MCF 10A (cell line): ENCODE measurements at places on chromosomes 7 and 10. TPM values are rescaled to one million over a fixed set of nuclear protein-coding genes. Genes with fewer than 3 reads are reported as not detected.
A peak's percentile ranks its signal among the peaks of the same experiment; 100 is the strongest.

DNA sequence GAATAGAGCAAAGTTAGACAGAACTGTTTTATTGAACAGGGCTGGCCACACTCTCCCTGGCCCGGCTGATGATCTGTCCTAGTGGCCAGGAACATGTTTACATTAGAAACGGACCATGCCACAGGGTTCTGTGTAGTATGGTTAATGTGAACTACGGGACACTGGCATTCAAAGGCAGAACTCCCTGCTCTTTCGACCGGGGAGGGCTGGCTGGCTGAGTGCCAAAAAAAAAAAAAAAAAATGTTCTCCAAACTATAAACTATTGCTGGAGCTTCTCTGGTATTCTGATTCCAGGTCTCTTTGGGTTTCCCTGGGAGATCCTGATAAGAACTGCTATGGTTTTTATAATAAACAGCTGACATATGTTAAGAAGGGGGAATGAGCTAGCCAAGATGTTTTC, 1262.6 kb upstream of the SORCS1 start:
- DNase-seq = no peak

DNA sequence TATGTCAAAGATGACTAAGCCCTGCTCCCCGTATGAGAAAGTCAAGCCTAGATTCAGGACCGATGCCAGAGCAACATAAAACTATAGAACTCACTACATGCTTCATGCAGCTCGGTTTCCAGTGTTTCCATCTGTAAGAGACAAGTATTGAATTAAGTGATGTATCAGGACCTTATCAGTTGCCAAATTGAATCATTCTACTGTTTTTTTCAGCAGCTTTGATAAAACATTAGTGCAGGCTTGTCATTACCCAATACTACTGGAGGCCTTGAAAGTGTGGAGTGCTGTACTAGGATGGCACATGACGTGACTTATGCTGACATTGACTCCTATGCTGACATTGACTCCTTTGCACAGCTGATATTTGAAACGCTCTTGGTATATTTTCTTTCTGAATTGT, 10.8 kb upstream of the NRP1 start:
- DNase-seq = no peak

DNA sequence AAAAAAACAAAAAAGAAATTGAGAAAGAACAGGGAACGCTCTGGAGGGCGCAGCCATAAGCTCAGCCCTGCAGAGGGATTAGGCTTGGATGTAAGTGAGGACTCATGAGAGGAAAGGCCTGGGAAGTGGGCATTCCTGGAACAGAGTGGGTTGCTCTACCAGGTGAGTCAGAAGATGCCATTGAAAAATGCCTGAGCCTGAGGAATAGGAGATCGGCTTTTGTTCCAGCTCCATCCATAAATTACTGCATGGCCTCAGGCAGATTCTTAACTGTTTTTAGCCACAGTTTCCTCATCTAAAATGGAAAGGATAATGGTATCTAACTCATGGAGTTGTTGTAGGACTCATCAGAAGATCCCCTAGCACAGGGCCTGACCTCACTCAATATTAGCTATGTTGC, 1.1 kb upstream of the RGR start:
- no peak for DNase-seq

GRCh38 chr7:55314967-55315366, 50.2 kb upstream of the LANCL2 start:
- no peak for DNase-seq

DNA sequence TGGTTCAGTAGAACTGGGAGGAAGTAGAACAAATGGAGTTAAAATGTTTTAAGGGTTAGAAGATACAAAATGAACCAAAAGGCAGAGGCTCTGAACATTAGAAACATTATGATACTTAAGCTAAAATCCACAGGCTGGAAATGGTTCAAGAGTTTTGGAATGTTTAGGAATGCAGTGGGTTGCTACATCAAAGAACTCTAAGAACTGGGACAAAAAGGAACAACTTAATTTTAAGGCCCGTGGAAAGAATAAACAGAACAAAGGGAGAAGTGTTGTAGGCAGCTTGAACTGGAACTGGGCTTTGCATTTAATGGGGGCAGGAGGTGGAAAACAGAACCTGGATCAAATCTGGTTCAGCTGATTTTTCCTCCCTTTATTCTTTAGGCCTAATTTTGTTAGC, 3.5 kb upstream of the C7orf25 start:
- no peak for DNase-seq

DNA sequence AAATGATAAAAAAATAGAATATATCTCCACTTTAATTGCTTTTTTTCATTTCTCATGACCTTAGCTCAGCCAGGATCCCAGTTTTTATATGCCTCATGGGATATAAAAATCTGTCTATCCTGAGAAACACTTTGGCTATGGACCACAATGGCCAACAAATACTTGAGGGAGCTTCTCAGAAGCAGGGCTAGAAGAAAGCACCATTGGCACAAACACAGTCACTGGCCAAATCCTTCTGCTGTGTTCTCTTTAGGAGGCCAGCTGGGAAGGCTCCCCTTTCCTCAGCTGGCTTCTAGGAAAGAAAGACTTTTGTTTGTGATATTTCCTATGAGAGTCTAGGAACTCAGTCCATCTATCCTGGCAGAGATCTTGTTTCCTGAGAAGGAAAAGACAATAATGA, 856.2 kb upstream of the GHITM start:
- no peak for DNase-seq

- DNase-seq = no peak
Measured at GRCh38 chr7:122768827-122769226, 66.1 kb upstream of the RNF148 start.

DNA sequence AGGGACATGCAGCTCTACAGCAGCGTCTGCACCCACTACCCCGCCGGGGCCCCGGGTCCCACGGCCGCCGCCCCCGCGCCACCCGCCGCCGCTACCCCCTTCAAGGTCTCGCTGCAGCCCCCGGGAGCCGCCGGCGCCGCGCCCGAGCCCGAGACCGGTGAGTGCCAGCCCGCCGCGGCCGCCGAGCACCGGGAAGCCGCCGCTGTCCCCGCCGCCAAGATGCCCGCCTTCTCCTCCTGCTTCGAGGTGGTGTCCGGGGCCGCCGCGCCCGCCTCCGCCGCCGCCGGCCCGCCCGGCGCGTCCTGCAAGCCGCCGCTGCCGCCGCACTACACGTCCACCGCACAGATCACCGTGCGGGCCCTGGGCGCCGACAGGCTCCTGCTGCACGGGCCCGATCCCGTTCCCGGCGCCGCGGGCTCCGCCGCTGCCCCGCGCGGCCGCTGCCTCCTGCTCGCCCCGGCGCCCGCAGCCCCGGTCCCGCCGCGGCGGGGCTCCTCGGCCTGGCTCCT, 631 bp downstream of the OTUD1 start:
- DNase-seq = no peak

DNA sequence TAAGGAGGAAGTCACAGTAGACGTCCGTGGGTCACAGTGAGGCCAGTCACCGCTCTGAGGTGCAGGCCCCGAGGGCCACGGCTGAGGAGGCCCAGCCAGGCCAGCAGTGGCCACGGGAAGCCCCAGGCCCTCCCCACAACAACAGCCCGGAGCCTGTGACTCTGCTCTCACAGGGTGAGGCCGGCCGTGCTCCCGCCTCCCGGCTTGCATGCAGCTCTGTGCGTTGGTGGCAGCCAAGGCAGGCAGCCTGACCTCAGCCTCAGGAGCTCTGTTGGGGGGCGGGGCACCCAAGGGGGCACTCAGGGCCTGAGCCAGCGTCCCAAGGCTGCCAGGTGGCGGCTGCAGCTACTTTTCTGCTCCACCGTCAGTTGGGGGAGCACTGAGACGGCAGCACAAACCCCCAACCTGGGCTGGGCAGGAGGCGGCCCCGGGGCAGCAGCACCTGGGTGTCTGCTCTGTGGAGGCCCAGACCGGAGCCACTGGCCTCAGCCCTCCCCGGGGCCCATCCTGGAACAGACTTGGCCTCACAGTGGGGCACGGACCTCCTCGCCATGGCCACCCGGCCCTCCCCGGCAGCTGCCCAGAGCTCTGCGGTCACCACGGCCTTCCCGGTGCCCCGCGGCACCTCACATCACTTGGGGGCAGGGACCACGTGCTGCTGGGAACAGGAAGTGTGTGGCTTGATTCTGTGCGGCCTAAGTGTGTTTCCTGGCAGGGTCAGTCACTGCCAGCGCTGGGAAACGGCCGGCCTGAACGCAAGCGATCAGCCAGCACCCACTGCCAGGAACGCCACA, 13.3 kb downstream of the CYP2W1 start:
- DNase-seq = no peak

DNA sequence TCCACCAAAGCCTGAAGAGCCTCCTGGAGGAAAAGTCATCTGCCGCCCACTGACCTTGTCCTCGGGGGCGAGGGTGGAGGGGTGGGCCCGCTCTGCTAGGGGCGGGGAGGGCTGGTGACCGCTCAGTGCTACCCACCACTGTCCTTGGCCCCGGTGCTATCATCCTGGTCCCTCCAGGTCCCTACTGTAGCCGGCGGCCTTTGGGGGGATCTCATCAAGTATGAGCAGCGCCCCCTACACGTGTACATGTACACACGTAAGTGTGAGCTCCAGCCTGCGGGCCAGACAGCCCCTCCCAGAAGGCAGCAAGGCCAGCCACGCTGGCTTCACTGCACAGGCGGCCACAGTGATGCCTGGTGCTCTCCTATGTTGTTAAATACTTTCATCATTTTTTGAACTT, 19.6 kb downstream of the TTYH3 start:
- no peak for DNase-seq

DNA sequence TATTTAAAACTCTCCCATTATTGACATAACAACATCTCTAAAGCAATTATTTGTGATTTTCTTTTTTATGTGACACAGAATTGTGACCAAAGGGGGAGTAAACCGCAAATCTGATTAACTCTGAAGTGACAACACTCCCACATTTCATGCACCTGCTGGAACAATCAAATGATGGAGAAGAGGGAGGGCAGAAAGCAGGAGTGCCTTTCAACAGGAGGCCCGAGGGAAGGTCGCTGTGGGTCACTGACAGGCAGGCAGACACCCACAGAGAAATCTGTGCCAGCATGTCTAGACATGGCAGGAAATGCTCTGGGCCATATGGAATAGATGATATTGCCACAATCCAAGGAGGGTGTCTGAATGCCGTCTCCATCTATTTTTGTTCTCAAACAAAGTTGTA, 247.3 kb downstream of the DOCK4 start:
- DNase-seq = peak; percentile 57

- peak; percentile 39 for DNase-seq
Measured at GRCh38 chr10:59234816-59235429, 58.5 kb downstream of the PHYHIPL start.

- peak; percentile 58 for DNase-seq
Measured at GRCh38 chr10:10007957-10008356, 1009.7 kb upstream of the CELF2 start.

- no peak for DNase-seq
Measured at GRCh38 chr10:46327685-46328084, 40.9 kb downstream of the ANTXRL start.

DNA sequence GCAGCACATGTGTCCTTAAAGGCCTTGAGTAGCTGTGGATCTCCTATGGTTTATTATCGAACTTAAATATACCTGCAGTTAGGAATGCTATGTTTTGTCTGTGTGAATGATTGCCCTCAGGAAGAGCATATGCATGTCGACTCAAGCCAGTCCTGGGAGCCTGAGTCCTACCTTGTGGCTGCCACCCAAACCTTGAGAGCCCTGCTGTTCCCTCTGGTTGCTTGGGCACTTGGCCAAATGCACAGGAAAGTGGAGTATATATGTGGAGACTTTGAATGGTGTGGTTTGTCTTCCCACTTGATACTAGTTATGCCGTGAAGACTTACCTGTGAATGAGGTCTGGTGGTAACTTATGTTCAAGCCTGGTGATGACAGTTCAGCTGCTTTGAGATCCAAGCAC, 409.8 kb downstream of the LRMDA start:
- DNase-seq = no peak

GRCh38 chr10:97079448-97079847, 106.3 kb downstream of the SLIT1 start:
- DNase-seq = no peak

- no peak for DNase-seq
Measured at GRCh38 chr10:121425623-121426022, 172.6 kb downstream of the FGFR2 start.

DNA sequence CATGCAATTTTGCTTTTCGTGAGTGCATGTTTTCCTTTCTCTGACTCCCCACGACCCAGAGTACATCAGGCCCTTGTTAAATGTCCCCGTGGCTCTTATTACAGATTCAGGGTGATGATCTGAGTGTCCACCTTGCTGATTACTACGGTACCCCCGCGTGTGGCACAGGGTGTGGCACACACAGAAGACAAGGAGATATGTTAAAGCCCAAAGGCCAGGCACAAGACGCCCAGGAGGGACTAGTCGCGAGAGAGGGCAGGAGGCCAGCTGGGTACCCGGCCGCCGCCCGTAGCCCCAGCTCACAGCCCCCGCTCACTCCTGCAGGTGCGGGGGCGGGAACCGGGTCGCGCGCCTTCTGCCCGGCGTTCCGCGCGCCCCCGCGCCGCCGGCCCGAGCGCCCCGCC, 281 bp upstream of the EXOC6 start:
- DNase-seq = no peak

DNA sequence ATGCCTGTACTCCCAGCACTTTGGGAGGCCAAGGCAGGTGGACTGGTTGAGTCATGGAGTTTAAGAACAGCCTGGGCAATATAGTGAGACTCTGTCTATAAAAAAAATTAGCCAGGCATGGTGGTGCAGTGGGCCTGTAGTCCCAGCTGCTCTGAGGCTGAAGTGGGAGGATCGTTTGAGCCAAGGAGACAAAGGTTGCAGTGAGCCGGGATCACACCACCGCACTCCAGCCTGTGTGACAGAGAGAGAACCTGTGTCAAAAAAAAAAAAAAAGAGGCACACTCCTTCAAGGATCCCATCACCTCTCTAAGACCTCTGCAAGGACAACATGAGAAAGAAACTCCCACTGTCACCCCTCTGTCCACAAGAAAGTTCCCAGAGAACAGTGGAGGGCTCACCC, 4.4 kb downstream of the NAT16 start:
- no peak for DNase-seq

The SLC13A1 gene
- not detected in 2 replicates for total RNA-seq

The NUB1 gene
- total RNA-seq = 53.3 and 59.6 TPM in 2 replicates

The GGCT gene
- 48.3 and 64.8 TPM in 2 replicates for total RNA-seq

The FAM25G gene
- not detected in 2 replicates for total RNA-seq

The TMEM213 gene
- not detected in 2 replicates for total RNA-seq

The IQUB gene
- 0.16 and 0.17 TPM in 2 replicates for total RNA-seq

The ORAI2 gene
- total RNA-seq = 9.1 and 15.4 TPM in 2 replicates

The CCDC146 gene
- 2.7 and 3.9 TPM in 2 replicates for total RNA-seq

The RAB19 gene
- not detected in 2 replicates for total RNA-seq

The CHRM2 gene
- total RNA-seq = not detected in 2 replicates
